ENCODE measurements at places on chromosomes 5 and 9.

DNA sequence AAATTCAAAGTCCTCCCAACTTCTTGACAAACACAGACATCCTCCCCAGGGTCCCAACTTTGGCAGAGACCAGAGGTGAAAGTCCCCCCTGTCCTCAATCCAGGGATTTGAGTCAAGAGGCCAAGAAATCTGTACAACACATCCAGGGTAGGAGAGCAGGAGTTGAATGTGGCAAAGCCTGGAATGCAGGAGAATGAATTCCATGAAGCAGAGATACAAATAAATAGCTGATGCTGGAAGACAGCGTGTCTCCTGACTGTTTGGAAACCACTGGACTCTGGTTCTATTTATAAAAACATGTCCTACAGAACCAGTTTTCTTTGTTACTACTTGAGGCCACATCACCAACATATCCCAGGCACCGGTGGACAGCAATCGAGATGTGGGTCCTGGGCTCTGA lies 43.7 kb upstream of the SLIT3 start:
- peak; percentile 74 for DNase-seq

DNA sequence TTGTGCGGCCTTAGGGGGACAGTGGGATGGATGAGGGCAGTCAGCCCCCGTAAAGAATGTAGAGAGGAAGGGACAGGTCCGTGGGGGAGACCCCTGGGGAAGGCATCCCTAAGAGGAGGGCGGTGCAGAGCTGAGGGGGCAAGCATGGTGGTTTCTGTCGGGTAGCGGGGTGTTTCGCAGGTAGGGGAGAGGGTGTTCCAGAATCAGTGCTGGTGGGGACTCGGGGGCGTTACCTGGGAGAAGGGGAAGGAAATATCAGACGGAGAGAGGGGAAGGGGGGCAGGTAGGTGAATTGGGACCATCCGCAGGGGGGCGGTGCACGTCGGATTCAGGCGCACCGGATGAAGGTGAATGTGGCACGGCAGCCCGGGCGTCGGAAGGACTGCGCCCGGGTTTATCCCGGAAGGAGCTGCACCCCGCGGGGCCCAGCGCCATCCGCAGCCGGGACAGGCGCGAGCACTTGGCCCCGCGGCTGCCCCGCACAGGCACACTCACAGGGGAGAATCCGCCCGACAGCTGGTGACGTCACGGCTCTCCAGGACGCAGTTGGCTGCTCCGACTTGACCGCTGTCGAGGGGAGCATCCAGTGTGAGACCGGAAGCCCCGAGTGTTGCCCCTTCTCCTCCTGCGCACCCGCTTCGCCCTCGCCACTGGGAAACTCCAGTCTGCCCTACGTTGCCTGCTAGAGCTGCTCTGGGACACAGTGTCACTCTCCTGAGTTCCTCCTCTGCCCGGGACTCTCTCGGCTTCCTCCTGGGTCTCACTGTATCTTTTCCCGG lies 1.3 kb downstream of the CD72 start:
- peak; percentile 54 for DNase-seq

- DNase-seq: no peak
Measured at GRCh38 chr9:132970324-132971062, 8.0 kb upstream of the GFI1B start.

DNA sequence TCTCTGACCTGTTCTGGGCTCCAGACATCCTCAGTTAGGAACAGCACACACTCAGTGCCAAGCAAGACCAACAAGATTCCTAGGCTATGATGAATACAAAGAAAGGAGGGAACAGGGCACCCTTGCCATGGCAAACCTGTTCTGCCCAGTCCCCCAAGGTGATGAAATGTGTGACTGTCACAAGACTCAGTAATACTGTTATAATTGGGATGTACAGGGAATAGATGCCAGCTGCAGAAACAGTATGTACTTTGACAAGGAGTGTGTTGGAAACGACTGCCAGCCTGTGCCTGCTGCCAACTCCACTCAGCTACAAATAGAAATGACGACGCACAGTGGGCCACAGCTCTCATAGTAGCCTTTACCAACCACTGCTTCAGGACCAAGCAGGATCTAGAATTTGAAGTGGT lies 453.0 kb downstream of the EFNA5 start:
- no peak for DNase-seq

DNA sequence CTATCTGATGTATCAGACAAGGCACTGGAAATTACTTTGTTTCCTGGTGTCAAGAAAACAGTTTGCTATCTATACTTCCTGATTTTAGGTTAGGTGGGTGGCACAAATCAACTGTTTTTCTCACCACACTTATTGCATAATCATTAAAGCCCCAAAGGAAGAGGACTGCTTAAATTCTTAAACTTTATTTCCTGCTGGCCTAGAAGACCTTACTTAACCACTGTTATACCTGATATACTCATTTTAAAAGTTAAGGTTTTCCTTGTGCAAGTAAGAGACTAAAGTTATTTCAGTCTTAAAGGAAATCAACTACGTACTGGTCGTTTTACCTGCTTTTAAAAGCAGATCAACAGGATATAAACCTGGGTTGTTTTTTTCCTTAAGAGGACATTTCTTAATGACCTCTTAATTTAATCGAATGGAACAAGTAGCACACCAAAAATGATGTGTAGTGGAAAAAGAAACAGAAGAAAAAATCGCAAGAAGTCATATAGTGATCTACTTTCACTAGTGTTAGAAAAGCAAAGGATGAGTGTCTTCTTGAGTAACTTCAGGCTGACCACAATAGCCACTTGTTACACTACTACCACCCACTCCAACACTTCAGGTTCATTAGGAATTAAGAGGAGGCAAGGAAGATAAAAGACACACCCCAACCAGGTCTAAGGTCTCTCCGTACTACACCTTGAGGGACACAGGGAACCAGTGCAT lies 974 bp downstream of the CLINT1 start:
- DNase-seq: no peak

GRCh38 chr5:173243831-173244305 lies 8.9 kb upstream of the NKX2-5 start:
- no peak for DNase-seq

GRCh38 chr5:126707080-126707479 lies 69.9 kb upstream of the LMNB1 start:
- no peak for DNase-seq

- no peak for DNase-seq
Measured at GRCh38 chr5:163908253-163908652, 402.8 kb downstream of the MAT2B start.

DNA sequence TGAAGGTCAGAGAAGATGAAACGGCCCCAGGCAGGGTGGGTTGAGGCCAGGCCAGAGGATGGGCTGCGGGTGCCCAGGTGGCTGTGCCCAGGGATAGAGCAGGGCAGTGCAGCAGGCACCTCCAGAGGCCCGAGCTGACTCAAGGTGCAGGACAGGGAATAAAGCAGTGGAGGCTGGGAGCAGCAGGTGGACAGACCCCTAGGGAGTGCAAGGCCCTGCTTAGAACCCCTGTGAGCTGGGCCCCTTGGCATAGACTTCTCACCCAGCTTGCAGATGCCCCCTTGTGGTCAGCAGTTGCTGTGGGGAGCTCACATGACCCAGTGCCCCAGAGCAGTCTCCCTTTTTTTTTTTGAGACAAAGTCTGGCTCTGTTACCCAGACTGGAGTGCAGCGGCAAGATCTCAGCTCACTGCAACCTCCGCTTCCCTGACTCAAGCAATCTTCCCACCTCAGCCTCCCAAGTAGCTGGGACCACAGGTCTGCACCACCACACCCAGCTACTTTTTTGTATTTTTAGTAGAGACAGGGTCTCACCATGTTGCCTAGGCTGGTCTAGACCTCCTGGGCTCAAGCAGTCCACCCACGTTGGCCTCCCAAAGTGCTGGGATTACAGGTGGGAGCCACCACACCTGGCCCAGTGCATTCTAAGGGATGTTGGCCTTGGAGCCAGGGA lies 118.8 kb downstream of the WNK2 start:
- DNase-seq: peak; percentile 47

GRCh38 chr5:68257210-68257609 lies 41.7 kb downstream of the PIK3R1 start:
- DNase-seq: no peak

- DNase-seq: no peak
Measured at GRCh38 chr9:37197158-37198038, 77.0 kb downstream of the ZCCHC7 start.

DNA sequence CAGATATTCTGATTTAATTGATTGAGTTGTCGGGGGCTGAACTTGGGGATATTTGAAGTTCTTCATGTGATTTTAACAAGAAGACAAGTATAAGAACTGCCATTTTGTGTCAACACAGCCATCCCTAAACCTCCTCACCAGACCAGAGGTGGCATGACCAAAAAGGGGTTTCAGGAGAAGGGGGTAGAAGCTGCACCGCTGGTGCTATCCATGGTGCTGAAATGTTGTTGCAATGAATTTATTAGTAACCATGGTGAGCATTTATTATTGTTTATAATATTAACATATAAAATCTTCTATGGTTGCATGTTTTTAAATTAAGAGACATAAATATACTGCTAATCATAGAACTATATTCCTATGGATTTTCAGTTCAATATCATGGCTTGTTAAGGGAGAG lies 72.3 kb downstream of the GNA14 start:
- DNase-seq: peak; percentile 49

- DNase-seq: no peak
Measured at GRCh38 chr9:124125651-124125977, 114.0 kb downstream of the LHX2 start.

DNA sequence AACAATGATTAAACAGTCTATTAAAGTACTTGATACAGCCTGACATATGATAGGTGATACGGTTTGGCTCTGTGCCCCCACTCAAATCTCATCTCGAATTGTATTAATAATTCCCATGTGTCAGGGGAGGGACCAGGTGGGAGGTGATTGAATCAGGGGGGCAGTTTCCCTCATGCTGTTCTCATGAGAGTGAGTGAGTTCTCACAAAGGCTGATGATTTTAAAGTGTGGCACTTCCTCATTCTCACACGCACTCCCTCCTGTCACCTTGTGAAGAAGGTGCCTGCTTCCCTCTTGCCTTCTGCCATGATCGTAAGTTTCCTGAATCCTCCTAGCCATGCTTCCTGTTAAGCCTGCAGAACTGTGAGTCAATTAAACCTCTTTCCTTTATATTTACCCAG lies 40.1 kb upstream of the TARS1 start:
- no peak for DNase-seq

DNA sequence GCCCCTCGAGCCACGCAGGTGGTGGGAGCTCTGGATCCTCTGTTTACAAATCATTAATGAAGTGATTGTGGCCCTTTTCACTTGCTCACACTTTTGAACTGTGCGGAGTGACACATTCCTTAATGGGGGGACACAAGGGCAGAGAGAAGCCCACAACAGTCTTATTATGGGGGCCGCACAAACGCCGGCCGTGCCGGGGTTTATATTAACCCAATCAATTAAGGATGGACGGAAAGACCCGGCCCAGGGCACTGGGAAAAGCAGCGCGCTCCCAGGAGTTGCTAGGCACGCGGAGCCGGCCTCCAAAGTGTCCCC lies 634.8 kb downstream of the IRX1 start:
- no peak for DNase-seq

DNA sequence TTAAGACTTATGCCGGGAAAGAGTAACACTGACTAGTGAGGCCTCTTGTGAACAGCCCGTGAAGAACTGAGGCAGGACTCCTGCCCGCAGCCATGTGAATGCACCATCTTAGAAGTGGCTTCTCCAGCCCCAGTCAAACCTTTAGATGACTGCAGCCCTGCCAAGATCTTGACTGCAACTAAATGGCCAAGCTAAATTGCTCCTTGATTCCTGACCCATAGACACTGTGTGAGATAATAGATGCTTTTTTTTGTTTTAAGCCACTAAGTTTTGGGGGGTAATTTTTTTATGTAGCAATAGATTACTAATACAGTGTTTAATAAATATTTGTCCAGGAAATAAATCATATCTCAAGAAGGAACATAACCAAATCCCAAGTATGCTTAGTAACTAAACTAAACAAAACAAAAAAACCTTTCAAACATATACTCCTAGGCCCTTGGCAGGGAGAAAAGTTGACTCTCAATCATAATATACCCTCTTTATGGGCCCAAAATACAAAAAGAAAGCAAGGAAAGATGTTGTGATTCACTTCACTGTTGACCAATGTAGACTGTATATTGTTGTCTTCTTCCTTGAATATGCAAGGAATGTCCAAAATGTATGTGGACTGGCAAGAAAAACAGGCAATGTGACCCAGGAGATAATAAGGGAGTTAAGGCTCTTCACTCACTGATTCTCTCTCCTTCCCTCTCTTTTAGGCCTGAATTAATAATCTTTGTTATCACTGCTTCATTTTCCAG lies 79.7 kb upstream of the ZNF366 start:
- peak; percentile 71 for DNase-seq

DNA sequence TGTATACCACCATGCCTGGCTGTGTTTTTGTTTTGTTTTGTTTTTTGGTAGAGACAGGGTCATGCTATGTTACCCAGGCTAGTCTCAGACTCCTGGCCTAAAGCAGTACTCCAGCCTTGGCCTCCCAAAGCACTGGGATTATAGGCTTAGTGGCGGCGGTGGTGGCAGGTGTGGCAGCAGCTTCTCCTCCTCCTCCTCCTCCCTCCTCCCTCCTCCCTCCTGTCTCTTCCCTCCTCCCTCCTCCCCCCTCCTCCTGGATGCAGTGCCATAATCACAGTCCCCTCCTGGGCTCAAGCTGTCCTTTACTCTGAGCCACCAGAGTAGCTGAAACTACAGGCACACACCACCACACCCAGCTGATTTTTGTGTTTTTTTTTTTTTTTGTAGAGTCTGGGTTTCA lies 71.2 kb downstream of the UHRF2 start:
- DNase-seq: no peak

DNA sequence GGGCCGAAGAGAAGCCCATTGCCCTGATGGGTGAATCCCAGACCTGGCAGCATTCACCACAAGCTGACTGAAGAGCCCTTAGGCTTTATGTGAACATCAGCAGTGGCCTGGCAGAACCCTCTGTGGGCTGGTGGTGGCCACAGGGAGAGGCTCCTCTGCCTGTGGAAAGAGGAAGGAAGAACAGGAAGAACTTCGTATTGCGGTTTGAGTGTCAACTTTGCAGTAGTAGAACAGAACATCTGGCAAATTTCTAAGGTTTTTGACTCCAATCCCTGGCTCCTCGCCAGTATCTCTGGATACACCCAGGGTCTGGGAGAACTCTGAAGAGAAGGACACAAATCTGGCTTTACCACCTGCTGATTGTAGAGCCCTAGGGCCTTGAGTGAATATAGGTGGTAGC lies 356.4 kb upstream of the GRAMD2B start:
- DNase-seq: no peak

- peak; percentile 63 for DNase-seq
Measured at GRCh38 chr9:27276193-27277030, 20.5 kb downstream of the EQTN start.
